ENCODE measurements at places on chromosomes 12 and 14. TPM values are rescaled to one million over a fixed set of nuclear protein-coding genes. Genes with fewer than 3 reads are reported as not detected.

SLCO1C1 gene
- 0.26 TPM for total RNA-seq

CRIP2 gene
- total RNA-seq, result 67.4 TPM

FAM181A gene
- total RNA-seq, result not detected

B4GALNT3 gene
- 4.2 TPM for total RNA-seq

TMEM121 gene
- 1.6 TPM for total RNA-seq

TRPV4 gene
- 7.0 TPM for total RNA-seq

EPYC gene
- total RNA-seq, result not detected

KLHL33 gene
- 0.08 TPM for total RNA-seq

NEUROD4 gene
- total RNA-seq, result not detected

GRCh38 chr14:54133896-54134295, 177.3 kb upstream of the BMP4 start:
- H3K27me3 ChIP-seq, result no peaks in the 10 kb centered on the region
- H3K27ac ChIP-seq, result no peak overlapping the region
- H3K36me3 ChIP-seq, result no peaks in the 10 kb centered on the region
- peaks cover 17% of the 10 kb centered on the region for H3K4me1 ChIP-seq
- DNase-seq, result no peak

- no peaks in the 10 kb centered on the region for H3K36me3 ChIP-seq
- DNase-seq, result no peak
- H3K4me1 ChIP-seq, result peaks cover 16% of the 10 kb centered on the region
- no peak overlapping the region for H3K4me3 ChIP-seq
- no peak overlapping the region for H3K27ac ChIP-seq
Observed at GRCh38 chr12:29547151-29547632, 49.7 kb upstream of the OVCH1 start.

DNA sequence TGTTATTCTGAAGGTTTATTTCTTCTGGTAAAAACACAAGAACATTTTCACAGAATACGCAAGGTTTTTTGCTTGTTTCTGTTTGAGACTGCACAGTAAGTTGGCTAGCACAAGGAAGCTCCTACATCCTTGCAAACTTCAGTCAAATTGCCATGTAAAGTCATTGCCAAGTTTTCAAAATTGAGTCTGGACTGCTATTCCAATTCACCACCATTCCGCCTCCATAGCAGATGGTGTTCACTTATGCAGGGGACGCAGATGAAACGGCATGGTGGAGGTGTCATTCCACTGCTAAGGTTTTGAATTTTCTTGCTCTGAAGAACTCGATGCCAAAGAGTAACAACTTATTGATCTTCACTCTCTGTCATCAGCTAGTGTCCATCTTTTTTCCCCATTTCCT, 303.9 kb upstream of the SYT1 start:
- H3K27me3 ChIP-seq, result no peaks in the 10 kb centered on the region
- H3K36me3 ChIP-seq, result no peaks in the 10 kb centered on the region
- H3K4me1 ChIP-seq, result no peaks in the 10 kb centered on the region

- no peak overlapping the region for H3K27ac ChIP-seq
- H3K4me1 ChIP-seq, result peaks cover 4% of the 10 kb centered on the region
- DNase-seq, result no peak
- H3K36me3 ChIP-seq, result no peaks in the 10 kb centered on the region
- H3K27me3 ChIP-seq, result peaks cover 1% of the 10 kb centered on the region
Observed at GRCh38 chr12:67546746-67547145, 101.8 kb upstream of the DYRK2 start.

DNA sequence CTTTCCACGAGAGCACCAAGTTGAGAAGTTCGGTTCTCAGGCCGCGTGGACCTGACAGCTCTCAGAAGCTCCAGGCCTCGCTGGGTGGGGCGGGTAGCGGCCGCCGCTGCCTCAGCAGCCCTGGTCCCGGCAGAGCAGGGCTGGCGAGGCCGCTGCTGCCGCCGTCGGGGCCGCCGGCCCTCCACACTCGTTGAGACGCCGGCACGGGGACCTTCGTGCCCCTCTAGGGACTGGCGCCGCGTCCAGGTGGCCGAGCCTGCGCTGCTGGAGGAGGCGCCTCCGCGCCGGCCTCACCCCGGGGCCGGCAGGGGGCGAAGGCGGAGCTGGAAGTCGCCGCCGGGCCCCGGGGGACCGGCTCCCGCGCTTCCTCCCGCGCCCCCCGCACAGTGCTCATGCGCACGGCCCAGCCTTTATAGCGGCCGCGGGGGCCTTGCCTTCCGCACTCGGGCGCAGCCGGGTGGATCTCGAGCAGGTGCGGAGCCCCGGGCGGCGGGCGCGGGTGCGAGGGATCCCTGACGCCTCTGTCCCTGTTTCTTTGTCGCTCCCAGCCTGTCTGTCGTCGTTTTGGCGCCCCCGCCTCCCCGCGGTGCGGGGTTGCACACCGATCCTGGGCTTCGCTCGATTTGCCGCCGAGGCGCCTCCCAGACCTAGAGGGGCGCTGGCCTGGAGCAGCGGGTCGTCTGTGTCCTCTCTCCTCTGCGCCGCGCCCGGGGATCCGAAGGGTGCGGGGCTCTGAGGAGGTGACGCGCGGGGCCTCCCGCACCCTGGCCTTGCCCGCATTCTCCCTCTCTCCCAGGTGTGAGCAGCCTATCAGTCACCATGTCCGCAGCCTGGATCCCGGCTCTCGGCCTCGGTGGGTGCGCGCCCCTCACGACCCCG, at the start of gene COCH:
COCH (plus strand) TSS at position 440 of the 879 bp plus-strand sequence; CDS start at position 820, 380 bp downstream.
- peaks cover 5% of the 10 kb centered on the region for H3K36me3 ChIP-seq
- H3K27ac ChIP-seq, result no peak within 1 kb of the TSS
- H3K27me3 ChIP-seq, result peaks cover 9% of the 10 kb centered on the region
- peaks cover 12% of the 10 kb centered on the region for H3K4me1 ChIP-seq
- H3K4me3 ChIP-seq, result peak within 1 kb of the TSS; percentile 7
- DNase-seq, result peak; percentile 52

DNA sequence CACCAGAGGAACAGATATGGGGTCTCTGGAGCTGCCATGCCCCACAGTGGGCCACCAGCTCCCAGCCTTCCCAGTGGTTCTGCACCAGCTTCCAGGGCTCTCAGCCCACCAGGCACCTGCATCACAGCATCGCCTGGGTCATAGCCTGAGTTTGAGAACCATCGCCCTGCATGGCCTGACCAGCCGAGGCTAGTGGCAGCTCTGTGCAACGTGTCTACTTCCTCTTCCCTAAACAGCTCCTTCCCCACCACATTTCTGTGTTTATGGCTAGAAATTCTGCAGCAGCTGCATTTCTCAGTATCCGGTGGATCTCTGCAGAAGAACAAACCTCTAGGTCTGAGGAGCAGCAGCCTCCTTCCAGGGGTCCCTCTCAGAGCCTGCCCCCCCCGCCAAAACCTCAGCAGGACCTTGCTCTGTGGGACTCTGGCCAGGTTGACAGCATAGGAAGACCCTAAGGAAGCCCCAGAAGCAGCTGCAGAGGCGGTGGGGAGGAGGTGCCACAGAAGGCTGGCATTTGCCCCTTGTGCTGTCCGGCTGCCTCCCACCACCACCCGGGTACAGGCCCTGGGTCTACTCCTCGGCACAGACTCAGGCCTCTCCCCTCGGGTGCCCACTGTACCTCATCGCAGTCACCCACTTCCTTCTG, 47.7 kb downstream of the PSMA6 start:
- no peaks in the 10 kb centered on the region for H3K36me3 ChIP-seq
- peaks cover 4% of the 10 kb centered on the region for H3K27me3 ChIP-seq
- H3K4me1 ChIP-seq, result peaks cover 28% of the 10 kb centered on the region
- no peak overlapping the region for H3K4me3 ChIP-seq
- DNase-seq, result no peak

DNA sequence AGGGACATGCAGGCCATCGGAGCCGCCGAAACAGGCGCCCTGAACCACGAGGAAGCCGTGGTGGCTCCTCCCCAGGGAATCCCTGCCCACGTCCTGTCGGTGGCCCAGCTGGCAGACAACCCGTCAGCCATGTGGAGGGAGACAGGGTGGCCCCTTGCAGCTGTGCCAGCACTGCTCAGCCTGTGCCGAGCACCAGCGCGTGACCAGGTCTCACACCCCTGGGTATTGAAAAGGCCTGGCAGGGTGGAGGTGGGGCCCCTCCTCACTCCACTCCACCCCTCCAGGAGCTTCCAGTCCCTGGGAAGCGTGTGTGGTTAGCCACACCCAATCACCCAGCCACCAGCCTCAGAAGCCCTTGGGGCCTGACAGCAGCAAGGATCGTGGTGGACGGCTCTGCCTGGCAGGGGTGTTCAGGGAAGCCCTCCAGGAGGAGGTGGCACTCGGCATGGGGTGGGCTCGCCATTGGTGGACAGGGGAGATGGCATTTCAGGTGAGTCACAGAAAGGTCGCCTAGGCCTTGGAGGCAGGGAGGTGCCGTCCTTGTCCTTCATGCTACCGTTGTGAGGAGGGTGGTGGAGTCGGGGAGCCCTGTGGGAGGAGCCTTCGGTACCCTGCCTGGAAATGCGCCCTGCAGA, 12.3 kb upstream of the DLK1 start:
- H3K27ac ChIP-seq, result no peak overlapping the region
- no peak overlapping the region for H3K4me3 ChIP-seq
- H3K27me3 ChIP-seq, result peaks cover 16% of the 10 kb centered on the region
- peaks cover 30% of the 10 kb centered on the region for H3K4me1 ChIP-seq

DNA sequence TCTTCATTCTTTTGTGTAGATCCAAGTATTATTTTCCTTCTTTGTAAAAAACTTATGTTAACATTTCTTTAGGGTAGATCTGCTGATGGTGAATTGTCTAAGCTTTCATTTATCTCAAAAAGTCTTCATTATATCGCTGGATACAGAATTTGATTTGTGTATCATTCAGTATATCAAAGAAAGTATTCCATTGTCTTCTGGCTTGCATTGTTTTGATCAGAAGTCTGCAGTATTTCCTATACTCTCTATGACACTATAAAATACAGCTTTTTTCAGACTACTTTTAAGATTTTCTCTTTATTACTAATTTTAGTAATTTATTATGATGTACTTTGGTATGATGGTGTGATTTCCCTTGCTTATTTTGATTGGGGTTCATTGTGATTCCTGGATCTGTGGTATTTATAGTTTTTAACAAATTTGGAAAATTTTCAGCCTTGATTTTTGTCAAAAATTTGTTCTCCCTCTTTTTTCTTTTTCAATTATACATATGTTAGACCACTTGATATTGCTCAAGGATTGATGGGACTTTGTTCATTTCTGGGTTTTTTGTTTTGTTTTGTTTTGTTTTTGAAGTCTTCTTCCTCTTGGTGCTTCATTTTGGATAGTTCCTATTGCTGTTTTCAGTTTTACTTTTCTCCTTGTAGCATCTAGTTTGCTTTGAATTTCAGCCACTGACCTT, 176.5 kb downstream of the ZFP36L1 start:
- peaks cover 37% of the 10 kb centered on the region for H3K36me3 ChIP-seq
- no peak for DNase-seq
- H3K4me3 ChIP-seq, result no peak overlapping the region
- peaks cover 8% of the 10 kb centered on the region for H3K27me3 ChIP-seq
- H3K4me1 ChIP-seq, result peaks cover 23% of the 10 kb centered on the region

- peaks cover 9% of the 10 kb centered on the region for H3K36me3 ChIP-seq
- peaks cover 17% of the 10 kb centered on the region for H3K4me1 ChIP-seq
- peaks cover 9% of the 10 kb centered on the region for H3K27me3 ChIP-seq
- DNase-seq, result no peak
- H3K27ac ChIP-seq, result no peak overlapping the region
Observed at GRCh38 chr14:68654471-68654941, 138.4 kb downstream of the ZFP36L1 start.

DNA sequence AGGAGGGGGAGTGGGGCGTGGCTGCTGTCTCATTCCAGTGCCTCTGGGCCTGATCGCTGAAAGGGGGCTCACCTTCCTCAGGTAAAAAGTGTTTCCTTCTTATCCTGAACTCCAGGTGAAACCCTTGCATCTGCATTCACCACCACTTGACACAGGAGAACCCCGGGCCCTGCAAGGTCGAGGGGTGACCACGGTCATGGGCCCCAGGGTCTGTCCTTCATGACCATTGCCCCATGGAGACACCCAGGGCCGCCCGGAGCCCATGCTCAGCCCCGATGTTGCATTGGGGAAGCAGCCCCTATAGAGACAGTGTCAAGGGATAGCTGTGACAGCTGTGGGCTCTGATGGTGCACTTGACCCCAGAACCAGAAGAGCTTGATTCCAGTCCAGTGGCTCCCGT, 34.4 kb upstream of the DYNC1H1 start:
- no peak overlapping the region for H3K27ac ChIP-seq
- H3K4me1 ChIP-seq, result no peaks in the 10 kb centered on the region
- no peak overlapping the region for H3K4me3 ChIP-seq
- no peaks in the 10 kb centered on the region for H3K36me3 ChIP-seq

- H3K4me1 ChIP-seq, result no peaks in the 10 kb centered on the region
- H3K27ac ChIP-seq, result no peak overlapping the region
- no peak overlapping the region for H3K4me3 ChIP-seq
- peaks cover 3% of the 10 kb centered on the region for H3K36me3 ChIP-seq
Observed at GRCh38 chr14:44165286-44165685, 341.8 kb downstream of the FSCB start.

- DNase-seq, result no peak
- H3K27me3 ChIP-seq, result peaks cover 3% of the 10 kb centered on the region
Observed at GRCh38 chr12:75571656-75572205, 60.3 kb upstream of the KRR1 start.

DNA sequence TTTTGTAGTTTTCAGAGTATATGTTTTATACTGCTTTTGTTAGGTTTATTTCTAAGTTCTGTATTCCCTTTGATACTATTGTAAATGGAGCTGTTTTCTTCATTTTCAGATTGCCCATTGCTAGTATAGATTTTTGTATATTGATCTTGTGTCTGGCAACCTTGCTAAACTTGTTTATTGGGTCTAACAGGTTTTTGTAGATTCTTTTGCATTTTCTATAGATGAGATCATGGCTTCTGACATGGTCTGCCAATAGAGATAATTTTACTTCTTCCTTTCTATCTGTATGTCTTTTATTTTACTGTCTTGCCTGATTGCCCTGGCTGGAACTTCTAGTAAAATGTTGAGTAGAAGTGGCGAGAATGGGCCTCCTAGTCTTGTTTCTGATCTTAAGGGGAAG, 40.3 kb downstream of the ANKRD9 start:
- H3K27me3 ChIP-seq, result no peaks in the 10 kb centered on the region
- no peak overlapping the region for H3K27ac ChIP-seq
- peaks cover 13% of the 10 kb centered on the region for H3K4me1 ChIP-seq

DNA sequence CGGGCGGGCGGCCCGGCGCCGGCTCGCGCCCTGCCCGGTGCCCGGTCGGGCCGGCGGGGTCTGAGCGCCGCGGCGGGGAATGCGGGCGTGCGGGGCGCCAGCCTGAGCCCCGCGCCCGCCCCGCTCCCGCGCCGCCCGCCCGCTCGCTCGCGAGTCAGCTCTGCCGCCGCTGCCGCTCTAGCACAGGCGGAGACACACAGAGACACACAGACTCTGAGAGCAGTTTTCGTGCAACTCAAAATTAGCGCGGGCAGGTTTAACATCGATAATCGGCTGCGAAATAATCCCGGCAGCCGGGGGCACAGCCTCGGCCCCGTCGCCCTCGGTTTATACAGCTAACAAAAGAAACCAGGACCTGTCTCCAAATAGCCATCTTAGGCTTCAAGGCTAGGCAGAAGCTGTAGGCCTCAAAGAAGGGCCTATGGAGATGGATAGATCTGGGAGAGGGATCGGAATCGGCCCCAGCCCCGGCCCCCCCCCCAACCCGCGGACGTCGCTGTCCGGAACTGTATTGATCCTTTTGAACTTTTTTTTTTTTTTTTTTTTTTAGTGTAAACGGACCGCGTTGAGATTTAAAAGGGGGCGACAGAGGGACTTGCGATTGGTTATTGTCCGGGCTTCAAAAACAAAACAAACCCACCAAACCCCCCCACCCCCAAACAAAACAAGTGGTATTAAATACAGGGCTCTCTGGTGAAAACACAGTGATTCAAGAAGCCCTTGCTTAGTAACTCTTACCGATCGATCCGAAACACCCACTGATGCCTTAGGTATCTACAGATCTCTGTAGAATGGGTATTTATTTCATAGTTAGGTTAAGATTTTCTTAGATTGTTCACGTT, 1.1 kb downstream of the ARID2 start:
- peak overlapping the region; percentile 95 for H3K4me3 ChIP-seq
- peaks cover 12% of the 10 kb centered on the region for H3K36me3 ChIP-seq
- DNase-seq, result peak; percentile 39
- peaks cover 9% of the 10 kb centered on the region for H3K27me3 ChIP-seq
- peaks cover 25% of the 10 kb centered on the region for H3K4me1 ChIP-seq
